Left hindlimb (tissue), 1 donor: ENCODE measurements at places on chromosomes 5 and 9.

- no peak for DNase-seq
Observed at GRCh38 chr5:135881244-135881643, 14.4 kb downstream of the IL9 start.

DNA sequence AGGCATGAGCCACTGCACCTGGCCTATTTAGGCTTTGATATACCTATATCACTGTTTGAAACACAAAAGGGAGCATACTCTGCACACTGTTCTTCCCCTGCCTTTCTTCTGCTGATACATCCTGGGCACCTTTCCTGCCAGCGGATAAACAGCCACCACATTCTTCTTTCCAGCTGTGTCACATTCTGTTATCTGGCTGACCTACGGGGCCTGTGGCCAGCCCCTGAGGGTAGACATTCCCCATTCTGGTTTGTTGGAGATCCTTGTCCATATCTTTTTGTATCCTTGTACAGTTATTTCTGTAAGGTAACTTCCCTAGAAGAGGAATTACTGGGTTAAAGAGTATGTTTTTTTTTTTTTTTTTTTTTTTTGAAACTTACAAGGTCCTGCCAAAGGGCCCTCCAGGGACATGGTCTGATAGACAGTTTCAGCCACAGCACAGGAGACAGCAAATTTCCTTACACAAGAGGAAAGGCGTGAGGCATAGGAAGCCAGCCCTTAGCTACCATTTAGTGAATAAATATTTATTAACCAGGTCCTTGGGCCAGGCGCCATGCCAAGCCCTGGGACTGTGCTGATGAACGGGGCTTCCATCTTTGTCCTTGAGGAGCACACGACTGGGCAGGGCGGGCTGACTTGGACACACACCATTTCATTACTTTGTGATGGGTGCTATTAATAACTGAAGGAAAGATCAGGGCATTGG, 57.8 kb downstream of the ERGIC1 start:
- DNase-seq = no peak

GRCh38 chr5:91252916-91253315, 130.2 kb downstream of the ARRDC3 start:
- no peak for DNase-seq

DNA sequence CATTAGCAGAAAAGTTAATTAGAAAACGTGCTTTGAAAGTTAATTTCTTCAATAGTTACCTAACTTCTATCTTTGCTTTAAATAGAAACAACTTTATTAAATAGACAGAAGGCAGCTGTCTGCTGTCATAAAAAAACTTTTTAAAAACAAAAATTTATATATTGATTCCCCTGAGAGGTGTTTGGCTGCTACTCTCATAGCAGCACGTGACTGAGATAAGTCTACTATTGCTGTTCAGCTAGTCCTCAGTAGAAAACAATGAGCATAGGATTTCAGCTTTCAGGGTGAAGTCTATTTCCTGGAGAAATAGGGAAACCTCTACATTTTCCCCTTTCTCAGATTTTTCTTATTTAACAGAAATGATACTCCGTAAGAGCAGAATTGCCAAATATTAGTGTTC, 135.0 kb upstream of the FBN2 start:
- DNase-seq = no peak

- no peak for DNase-seq
Observed at GRCh38 chr9:114093031-114093471, 6.0 kb downstream of the KIF12 start.
